GF-D8 (cell line): ENCODE measurements at places on chromosomes 3 and 15.

GRCh38 chr3:48226939-48227338, 3.6 kb downstream of the CAMP start:
- DNase-seq: no peak

DNA sequence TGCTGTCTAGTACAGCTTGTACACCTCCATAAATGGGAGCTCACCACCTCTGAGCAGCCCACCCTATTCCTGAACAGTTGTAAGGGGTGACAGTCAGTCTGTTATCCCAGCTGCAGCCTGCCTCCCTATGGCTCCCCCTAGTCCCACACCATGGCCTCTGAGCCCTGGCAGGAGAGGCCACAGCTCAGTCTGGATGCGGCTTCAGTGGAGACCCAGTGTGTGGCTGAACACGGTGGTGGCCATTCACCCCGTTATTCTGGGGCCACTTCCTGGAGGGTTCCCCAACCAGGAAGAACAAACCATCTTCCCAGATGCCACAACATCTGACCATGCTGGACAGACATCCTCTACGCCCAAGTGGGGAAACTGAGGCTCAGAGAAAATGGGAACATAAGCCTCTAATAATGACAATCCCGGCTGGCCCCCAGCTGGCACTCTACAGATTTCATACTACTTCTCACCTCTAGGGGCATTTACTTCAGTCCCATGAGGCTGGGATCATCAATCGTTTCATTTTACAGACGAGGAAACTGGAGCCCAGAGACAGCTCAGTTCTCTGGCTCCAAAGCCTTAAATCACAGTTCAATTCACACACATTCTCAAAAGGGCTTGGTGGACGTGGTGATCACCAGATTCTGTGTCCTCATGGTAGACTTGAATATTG, 9.2 kb upstream of the GRIP2 start:
- no peak for DNase-seq

DNA sequence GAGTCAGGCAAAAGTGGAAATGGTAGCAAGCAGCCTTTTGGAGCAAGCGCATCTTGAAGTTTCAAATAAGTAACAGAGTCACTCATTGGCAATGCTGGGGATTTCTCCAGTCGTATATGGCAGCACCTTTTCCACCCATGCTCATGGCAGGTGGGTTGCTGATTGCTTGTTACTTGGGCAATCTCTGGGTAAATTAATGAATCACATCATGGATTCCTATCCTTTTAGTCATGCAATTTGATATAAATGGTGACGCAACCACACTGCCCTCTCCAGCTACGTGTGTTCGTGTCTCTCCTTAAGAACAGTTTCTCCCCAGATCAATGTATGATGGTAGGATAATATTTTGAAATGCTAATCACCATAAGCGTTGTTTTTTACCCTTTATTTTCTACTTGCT, 339.9 kb upstream of the KCNH8 start:
- no peak for DNase-seq

DNA sequence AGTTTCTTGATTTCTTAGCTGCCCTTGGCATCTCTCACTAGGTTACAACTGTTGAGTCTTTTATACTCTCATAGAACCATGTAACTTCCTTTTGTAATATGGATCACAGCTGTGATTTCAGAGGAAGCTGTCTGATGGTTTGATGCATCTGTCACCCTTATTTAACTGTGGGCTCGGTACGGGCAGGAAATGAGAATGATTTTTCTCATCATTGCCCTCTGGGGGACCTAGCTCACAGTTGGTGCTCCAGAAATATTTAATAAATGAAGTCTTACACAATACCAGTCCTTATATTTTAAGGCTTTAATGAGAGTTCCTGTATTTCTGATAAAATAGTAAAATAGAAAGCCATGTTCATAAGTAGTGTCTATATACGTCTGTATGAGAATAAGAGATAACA, 151.2 kb downstream of the EBLN2 start:
- DNase-seq: no peak

GRCh38 chr15:45660231-45660979, 25.6 kb downstream of the SQOR start:
- no peak for DNase-seq

DNA sequence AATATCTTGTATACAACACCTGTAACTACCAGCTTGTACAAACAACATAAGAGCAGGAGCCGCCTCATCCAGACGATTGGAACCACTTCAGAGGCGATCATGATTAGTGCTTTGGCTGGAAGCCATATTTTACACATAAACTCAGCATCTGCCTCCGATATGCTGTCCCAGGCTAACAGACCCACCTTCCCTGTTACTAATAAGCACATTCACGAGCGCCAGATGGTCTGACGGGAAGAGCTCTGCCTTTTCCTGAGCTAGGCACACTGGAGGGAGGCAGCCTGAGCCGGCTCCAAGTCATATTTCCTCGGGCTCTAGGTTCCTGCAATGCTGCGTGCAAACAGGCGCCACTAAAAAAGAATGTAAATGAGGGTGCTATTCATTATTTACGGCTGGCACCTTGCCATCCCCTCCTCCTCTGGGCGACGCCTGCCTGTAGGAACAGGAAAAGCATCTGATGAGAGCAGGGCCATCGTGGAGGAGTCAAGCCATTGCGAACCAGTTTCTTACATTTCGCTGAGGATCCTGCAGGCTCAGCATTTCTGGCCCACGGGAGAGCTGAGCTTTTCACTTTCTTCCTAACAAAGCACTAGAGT, 98.2 kb downstream of the ANXA2 start:
- DNase-seq: no peak

DNA sequence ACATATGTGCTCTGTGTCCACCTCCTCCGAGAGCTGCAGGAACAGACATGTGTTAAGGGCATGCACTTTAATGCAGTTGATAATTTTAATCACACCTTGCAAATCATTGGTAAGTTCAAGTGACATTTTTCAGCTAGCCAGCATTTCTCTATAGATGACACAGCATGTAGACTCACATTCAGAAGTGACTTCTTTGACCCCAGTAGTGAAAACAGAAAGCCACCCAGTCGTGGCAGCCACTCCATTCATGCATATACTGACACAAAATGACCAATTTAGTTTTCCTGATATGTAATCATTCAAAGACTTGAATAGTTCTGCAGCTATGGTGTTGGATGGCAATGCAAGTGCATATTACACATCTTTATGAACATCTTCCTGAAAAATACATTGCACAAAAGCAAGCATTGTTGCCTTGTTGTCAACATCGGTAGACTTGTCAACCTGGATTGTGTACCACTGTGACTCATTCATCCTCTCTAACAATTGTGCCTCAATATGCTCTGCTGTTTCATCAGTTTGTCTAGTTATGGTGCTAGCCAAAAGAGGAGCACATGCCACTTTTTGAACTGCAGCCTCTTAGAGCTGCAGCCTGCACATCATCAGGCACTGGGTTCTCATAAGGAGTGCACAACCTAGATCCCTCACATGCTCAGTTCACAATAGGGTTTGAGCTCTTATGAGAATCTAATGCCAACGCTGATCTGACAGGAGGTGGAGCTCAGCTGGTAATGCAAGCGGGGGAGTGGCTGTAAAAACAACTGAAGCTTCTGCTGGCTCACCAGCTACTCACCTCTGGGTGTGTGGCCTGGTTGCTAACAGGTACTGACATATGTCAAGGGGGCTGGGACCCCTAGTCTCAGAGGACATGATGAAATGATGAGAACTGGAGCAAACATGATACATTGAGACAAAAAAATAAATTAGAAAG, 622.0 kb downstream of the PYDC2 start:
- DNase-seq: no peak

GRCh38 chr15:96889734-96890480, 559.4 kb downstream of the NR2F2 start:
- no peak for DNase-seq

- DNase-seq: peak; percentile 81
Measured at GRCh38 chr3:183306798-183307671, 54.0 kb downstream of the B3GNT5 start.

- no peak for DNase-seq
Measured at GRCh38 chr3:57582474-57583168, 14.5 kb downstream of the ARF4 start.

GRCh38 chr15:25775317-25775912, 87.7 kb downstream of the ATP10A start:
- no peak for DNase-seq

- no peak for DNase-seq
Measured at GRCh38 chr3:184549796-184550577, 11.6 kb upstream of the EPHB3 start.

DNA sequence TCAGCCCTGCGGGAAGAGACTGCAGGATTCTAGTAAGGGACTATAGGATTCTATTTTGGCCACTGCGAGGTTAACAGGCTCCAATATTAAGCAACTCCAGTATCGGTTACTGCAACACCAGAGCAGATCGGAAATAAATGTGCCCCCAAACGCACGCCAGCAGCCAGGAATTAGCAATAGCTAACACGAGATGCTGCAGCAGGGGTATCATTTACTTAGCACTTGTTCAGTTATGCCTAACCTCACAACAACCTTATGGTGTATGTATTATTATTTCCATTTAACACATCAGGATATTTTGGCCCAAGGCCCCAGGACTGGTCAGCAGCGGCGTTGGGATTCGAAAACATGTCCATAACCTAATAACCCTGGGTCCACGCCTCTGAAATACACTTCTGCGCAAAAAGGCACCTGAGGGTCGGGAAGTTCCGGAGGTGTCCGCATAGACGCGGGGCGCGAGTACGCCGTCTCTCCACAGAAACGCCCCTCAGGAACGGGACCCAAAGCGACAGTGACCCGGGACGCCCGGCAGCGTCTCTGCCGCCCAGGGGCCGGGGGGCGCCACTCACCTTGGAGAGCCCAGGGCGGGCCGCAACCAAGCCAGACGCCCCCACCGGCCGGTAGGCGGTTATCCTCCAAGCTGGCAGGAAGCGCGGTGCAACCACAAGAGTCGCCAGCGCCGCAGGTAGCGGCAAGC, 681 bp downstream of the PIK3CB start:
- peak; percentile 64 for DNase-seq

- DNase-seq: no peak
Measured at GRCh38 chr15:89958107-89958805, 42.9 kb upstream of the ZNF710 start.

- no peak for DNase-seq
Measured at GRCh38 chr15:75659928-75660645, 12.4 kb downstream of the SNX33 start.

GRCh38 chr3:56468184-56469106, at the start of gene ERC2:
TSS of gene ERC2 (minus strand) at chr3:56468467.
- no peak for DNase-seq

DNA sequence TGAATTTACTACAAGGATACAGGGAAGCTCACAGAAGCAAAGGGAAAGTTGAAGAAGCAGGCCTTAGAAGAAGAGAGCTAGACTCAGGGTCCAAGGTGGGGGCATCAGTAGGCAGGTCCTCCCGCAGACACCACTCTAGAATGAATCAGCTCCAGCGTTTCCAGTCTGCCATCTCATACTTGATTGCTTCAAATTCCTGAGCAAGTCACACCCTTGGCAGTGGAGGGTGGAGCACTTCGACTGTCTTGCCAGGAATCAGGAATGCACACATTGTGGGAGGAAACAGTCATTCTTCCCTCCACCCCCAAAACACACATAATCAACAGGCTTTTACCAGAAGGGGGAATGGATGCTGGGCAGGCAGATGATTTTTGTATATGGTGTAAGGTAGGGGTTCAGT, 78.5 kb downstream of the CHCHD6 start:
- DNase-seq: no peak

GRCh38 chr15:63188247-63188925, 1.0 kb upstream of the RAB8B start:
- no peak for DNase-seq

- DNase-seq: no peak
Measured at GRCh38 chr3:183799461-183799860, 25.9 kb downstream of the MAP6D1 start.

GRCh38 chr3:112074616-112075497, 11.3 kb upstream of the C3orf52 start:
- DNase-seq: no peak

- no peak for DNase-seq
Measured at GRCh38 chr3:130758624-130759369, 12.2 kb upstream of the PIK3R4 start.

GRCh38 chr3:118688396-118688884, 346.2 kb downstream of the IGSF11 start:
- DNase-seq: no peak

DNA sequence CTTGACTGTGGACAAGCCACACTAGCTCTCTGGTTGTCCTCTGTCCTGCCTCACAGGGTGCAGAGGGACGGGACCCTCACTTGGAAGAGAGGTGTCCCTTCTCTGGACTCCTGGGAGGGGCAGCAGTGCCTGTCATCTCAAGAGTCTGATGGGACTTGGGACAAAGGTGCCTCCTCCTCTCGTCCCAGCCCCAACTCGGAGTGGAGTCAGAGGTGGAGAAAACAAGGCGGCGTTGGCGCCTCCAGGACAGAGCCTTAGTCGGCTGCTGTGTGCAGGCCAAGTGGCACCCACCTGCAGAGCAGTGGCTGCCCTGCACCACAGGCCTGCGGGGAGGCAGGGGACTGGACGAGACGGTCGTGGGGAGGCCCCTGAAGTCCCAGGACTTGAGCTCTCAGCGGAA, 9.4 kb upstream of the SEC13 start:
- DNase-seq: no peak

DNA sequence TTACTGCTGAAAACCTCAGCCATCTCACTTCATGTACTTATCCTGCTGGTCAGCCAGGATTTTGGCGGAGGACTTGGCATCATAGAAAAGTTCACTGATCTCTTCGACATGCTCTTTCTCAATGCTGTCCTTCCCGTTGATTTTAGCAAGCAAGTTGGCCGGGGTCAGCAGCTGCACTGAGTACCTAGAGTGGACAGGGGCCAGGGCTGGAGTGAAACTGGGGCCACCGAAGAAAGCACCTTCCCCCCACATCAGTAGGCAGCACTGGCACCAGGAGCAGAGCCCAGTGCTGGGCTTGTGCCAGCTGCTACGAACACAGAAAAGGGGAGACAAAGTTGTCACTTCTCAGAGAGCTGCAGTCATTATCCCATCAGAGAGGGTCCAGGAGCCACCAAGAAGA, 29.0 kb downstream of the SEC61A1 start:
- DNase-seq: no peak

- no peak for DNase-seq
Measured at GRCh38 chr3:170490828-170491560, 72.3 kb downstream of the CLDN11 start.

DNA sequence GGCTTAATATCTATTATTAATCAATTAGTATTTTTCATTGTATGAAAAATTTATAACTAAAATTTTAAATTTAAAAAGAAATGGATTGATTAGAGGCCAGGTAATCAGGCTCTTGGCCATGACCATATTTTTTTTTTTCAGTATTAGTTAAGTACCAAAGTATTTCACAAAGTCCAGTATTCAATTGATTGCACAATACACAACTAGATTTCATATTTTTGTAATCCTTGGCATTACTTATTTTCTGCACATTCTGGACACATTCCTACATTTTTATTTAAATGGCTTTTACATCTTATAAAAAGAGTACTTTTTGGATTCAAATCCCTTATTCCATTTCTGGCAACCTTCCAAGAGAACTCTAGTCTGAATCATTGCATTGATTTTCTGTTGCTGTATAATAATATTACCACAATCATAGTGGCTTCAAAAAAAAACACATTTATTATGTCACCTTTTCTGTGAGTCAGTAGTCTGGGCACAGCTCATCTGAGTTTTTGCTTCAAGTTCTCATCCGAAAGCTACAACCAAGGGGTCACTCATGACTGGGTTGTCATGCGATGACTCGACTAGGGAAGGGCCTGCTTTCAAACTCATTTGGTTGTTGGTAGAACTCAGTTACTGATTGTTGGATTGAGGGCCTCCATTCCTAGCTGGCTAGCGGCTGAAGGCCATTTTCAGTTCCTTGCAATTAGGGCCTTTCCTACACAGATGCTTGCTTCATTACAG, 90.7 kb downstream of the CNTN6 start:
- DNase-seq: no peak
